ENCODE measurements at places on chromosomes 11 and 22. TPM values are rescaled to one million over a fixed set of nuclear protein-coding genes. Genes with fewer than 3 reads are reported as not detected.

GRCh38 chr11:66386171-66387069, 14.9 kb upstream of the SLC29A2 start:
- DNase-seq = peak; percentile 68

LRRC75B gene
- 36.6 TPM for polyA plus RNA-seq

- DNase-seq = no peak
Observed at GRCh38 chr22:41028841-41029240, 63.6 kb upstream of the EP300 start.

- peak; percentile 73 for DNase-seq
Observed at GRCh38 chr11:1693327-1694063, 3.5 kb upstream of the KRTAP5-6 start.

- DNase-seq = no peak
Observed at GRCh38 chr11:47467357-47467756, 18.4 kb upstream of the RAPSN start.

GRCh38 chr11:16925561-16926065, 88.6 kb downstream of the PLEKHA7 start:
- DNase-seq = peak; percentile 72

DNA sequence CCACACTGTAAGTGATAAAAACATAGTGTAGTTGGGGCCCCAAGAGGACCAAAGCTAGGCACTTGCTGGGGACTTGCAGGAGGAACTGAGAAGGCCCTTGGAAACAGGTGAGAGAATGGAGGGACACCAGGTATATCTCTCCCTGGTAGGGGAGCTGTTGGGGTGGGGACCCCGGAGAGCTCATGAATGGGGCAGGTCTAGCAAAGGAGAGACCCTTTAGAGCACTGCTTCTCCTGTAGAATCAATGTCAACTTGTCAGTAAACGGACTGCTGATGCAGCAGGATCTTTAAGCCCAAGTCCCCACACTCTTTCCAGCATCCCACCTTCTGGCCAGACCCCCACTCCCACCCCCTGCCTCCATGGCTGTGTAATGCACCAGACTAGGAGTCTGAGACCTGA, 109.6 kb upstream of the THY1 start:
- no peak for DNase-seq

DNA sequence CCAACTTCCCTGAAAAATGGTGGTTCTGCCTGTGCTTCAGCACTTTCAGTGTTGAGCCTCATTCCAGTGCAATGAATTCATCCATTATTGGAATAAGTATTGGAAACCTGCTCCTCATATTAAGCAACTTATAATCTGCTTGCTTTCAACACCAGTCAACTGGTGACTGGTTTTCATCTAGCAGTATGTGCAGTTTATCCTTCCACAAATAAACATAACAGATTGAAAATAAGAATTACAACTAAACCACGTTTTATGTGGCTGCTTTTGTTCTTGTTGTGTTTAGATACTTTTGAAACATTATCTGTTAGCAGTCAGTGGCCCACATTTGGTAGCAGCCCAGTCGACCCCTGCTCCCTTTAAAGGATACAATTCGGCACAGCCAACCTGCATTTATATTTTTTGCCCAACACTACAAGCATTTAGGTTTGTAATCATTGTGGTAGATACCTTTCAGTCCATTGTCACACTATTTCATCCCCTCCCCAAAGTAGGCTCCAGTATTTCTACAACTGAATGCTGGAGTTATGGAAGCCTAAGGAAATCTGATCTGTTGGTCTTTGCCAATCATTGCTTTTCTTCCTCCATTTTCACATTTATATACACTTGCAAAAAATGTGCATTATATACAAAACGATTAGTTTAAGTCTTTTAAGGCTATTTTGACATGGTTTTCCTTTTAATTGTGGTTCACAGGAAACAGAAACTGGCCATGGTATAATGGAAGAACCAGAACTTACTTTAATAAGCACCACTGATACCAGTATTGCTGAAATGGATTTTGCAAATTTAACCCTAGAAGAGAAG, 13.1 kb downstream of the TAF1D start:
- DNase-seq = no peak

DYNC2H1 gene
- polyA plus RNA-seq = 10.2 TPM

- DNase-seq = no peak
Observed at GRCh38 chr22:42134100-42135020, 3.8 kb upstream of the CYP2D6 start.

DNA sequence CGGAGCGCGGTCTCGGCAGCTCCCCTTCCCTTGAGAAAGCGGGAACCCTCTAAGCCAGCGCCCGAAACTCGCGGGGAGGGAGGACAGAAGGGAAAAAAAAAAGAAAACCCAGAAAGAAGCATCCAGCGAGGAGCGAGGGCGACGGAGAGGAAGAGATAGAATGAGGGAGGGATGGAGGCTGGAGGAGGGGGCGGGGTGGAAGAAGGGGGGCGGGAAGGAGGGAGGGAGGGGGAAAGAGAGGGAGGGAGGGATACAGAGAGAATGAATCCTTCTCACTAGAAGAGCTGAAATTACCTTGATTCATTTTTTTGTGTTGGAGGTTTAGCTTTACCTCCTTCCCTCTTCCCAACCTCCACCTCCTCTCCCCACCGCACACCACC, 19.3 kb upstream of the BDNF start:
- DNase-seq = no peak

DNA sequence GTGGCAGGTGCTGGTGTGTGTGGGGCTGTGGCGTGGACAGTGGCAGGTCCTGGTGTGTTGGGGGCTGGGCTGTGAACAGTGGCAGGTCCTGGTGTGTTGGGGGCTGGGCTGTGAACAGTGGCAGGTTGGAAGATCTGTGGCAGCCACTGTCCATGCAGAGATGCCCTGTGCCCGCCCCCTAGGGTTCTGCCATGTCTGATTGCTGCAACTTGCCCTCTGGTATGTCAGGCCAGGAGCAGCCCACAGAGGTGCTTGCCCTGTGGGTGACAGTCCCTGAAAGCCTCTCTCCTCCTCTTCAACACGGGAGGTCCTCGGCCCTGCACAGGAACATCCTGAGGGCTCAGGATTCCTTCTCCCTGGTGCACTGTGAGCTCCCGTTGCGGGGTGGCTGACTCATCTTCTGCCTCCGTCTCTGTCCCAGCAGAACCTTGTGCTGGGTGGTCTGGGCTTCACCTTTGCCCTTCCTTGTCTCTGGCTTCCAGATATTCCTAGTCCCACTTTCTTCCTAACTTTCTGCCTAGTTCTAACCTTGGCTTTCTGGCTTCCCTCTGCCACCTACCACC, 13.5 kb downstream of the OPCML start:
- DNase-seq = no peak

EMID1 gene
- 152 TPM for polyA plus RNA-seq

- DNase-seq = peak; percentile 89
Observed at GRCh38 chr11:65988791-65989592, 13.0 kb downstream of the EIF1AD start.

GRCh38 chr11:111829185-111829968, 42.0 kb downstream of the ALG9 start:
- no peak for DNase-seq

GRCh38 chr11:130760515-130761125, 155.7 kb downstream of the SNX19 start:
- no peak for DNase-seq

GRCh38 chr11:1233351-1234053, 10.6 kb downstream of the MUC5B start:
- DNase-seq = no peak

DNA sequence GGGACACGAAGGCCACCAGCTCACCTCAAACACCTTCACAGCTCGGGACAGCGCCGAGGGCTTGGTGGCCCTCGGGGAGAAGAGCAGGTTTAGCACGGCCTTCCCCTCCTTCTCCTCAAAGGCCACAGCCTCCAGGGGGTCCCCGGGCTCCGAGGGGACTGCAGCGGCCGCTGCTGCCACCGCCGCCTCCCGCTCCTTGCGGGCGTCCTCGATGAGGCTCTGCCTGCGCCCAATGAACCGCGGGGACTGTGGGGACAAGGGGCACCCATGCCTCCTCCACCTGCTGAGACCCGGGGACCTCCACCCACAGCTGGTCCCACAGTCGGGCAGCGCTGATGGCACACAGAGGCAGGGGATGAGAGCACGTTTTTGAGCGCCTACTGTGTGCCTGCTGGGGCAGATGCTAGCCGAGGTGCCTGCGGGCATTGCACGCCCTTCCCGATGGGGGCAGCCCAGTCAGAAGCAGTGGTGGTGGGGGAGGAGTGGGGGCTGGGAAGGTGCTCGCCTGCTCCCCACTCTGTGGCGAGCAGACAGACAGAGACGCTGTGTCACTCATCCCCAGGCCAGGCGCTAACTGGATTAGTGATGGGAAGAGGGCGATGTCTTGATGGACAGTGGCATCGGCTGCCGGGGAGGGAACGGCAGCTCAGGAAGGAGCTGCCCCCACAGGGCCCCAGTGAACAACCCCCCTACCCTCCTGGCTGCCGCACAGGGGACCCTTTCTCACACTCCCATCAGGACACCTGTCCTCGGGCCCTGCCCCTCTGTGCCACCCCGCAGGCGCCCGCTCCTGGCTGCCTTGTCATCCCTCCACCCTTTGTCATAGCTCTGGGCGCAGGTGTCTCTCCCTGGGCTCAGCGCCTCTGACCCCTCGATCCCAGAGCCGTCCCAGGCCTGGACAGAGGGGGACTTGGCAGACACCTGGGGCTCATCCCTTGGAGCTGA, 1.7 kb downstream of the TH start:
- DNase-seq = no peak

SMCO4 gene
- 47.9 TPM for polyA plus RNA-seq

- no peak for DNase-seq
Observed at GRCh38 chr11:128830290-128831173, 36.6 kb downstream of the KCNJ1 start.

GRCh38 chr11:75924966-75925784, 110.2 kb downstream of the UVRAG start:
- peak; percentile 77 for DNase-seq

CSF2RB gene
- 2.2 TPM for polyA plus RNA-seq

GRCh38 chr22:19448076-19448607, 631 bp upstream of the C22orf39 start:
- peak; percentile 86 for DNase-seq

MMP27 gene
- 0.24 TPM for polyA plus RNA-seq

DNA sequence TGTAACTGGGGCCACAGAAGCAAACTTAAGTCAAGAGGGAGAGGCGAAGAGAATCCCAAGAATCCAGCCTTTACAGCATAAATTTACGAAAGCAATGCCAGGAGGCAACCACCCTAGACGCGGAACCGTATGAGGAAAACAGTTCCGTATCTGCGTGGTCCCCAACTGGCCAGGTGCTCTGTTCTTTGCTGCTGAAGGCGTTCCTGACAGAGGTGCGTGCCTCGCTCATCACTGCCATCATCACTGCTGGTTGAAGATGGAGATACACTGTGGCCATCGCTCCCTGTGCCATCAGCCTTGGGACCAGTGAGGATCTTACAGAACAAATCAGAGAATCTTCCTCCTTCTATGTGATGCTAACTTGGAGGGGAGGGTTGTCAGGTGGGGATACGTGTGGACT, 270.5 kb upstream of the B3GAT1 start:
- no peak for DNase-seq
